GF-D8 (cell line): ENCODE measurements at places on chromosomes 13 and 19.

- no peak for DNase-seq
Measured at GRCh38 chr13:100710176-100710575, 35.6 kb upstream of the TMTC4 start.

GRCh38 chr13:32233062-32233461, 82.1 kb downstream of the ZAR1L start:
- DNase-seq, result no peak

DNA sequence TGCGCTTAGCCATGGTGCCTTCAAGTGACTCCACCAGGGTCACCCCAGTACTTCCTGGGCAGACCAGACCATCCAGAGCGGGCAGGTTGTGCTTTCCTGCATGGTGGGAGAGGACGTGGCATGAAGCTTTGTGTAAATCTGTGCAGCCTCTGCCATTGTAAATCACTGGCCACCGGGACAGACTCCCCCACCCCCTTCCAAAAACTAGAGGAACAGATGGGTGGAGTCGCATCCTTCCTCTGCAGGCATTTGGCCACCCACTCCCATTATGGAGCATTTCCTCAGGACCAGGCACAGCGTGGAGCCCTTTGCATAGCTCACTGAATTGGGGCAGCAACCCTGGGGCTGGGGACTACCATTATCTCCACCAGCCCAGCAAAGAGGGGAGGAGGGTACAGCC, 8.2 kb downstream of the BCKDHA start:
- no peak for DNase-seq

DNA sequence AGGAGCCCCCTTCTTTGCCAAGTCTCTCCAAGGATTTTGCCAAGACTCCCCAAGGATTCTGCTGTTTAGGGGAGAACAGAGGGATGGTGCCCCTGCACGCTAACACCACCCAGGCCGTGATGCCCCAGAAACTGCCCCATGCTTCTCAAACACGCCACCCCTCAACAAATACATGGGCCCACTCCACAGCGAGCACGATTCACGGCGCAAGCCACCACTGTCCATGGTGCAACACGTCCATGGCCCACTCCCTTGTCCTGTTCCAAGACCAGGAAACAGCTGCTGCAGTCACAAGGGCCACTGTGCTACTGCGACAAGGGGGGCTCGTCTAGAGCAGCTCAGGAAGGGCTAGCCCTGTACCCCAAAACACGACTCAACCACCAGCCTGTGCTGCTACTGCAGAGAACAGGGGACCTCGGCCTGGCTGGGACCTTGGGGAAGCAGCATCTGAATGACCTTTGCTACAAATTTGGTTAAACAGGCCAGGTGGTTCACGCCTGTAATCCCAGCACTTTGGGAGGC, 36.5 kb upstream of the ISYNA1 start:
- no peak for DNase-seq

- DNase-seq, result no peak
Measured at GRCh38 chr13:52034616-52035226, 10.2 kb downstream of the UTP14C start.

DNA sequence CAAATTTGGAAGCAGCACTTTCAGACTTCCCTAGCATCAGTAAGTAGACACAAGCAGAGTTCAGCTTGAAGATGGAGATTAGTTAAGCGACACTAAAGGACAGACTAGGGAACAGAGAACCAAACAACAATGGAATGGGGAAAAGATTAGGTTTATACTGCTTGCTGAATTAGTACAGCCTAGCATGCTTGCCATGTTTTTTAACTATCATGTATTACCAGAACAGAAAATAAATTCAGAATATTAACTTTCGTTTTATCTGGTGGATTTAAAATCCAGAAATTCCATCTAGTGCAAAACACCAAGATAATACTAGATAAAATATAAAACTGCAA, 451.5 kb upstream of the SLC10A2 start:
- DNase-seq, result no peak

DNA sequence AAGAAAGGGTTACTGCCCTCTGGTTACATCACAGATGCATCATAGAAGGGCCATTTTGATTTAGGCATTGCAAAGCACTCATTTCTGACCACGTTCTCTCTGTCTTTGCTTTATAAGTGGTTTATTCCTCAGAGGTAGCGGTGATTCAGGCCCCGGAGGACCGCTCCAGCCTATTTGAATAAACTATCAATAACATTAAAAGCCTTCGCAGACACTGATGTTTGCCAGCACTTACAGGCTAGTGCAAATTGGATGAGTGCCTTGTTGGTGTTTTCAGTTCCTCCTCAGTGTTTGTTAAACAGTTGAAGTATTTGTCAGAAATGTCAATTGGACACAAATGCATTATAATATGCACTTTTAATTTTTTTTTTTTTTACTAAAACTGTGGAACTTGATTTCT, 120.2 kb downstream of the RXFP2 start:
- DNase-seq, result no peak

DNA sequence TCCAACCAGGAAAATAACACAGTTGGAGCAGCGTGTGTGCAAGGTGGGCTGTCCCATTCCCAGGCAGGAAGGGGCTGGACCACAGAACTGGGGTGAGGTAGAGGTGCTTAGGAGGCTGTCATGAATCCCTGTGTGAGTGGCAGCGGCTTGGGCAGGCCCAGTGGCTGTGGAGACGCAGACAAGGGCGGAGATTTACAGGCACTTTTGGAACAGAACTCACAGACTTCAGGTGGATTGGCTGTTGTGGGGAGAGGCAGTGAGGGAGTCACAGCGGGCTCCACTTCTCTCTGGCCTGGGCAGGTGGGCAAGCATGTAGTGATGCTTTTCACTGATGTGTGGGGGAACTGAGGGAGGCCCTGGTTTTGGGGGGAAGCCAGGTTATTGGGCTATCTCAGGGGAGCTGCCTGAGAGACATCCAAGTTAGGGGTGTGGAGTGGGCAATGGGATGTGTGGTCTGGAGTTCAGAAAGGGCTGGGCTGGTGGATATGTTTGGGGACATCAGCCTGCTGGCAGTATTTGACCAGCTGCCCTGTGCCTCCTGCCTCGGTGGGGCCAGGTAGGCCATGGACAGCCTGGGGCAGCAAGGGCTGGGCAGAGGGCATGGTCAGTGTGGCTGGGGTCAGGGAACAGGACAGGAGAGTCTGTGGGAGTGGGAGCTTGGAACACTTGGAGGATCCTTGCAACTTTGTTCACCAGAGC, 27.0 kb upstream of the ZNF492 start:
- DNase-seq, result no peak

- DNase-seq, result no peak
Measured at GRCh38 chr19:48784527-48784926, 26.3 kb downstream of the BCAT2 start.

DNA sequence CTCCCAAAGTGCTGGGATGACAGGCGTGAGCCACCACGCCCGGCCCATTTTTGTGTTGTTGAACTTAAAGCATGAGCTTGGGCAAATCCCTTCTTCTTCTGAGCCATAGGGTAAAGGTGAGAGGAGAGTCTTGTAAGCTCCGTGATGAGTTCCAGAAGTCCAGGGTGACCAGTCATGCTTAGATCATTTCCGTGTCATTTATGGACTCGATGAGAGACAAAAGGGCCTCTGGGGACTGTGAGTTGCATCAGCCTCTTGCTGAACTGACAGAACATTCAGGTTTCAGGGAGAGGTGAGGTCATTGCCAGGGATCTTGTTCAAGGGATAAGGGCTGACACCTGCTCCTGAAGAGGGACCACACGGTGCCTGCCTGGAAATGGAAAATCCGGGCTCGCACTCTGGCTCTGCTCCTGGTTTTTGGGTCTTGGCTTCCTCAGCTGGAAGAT, 53.6 kb downstream of the GADD45B start:
- no peak for DNase-seq
